ENCODE measurements at places on chromosomes 4 and X.

DNA sequence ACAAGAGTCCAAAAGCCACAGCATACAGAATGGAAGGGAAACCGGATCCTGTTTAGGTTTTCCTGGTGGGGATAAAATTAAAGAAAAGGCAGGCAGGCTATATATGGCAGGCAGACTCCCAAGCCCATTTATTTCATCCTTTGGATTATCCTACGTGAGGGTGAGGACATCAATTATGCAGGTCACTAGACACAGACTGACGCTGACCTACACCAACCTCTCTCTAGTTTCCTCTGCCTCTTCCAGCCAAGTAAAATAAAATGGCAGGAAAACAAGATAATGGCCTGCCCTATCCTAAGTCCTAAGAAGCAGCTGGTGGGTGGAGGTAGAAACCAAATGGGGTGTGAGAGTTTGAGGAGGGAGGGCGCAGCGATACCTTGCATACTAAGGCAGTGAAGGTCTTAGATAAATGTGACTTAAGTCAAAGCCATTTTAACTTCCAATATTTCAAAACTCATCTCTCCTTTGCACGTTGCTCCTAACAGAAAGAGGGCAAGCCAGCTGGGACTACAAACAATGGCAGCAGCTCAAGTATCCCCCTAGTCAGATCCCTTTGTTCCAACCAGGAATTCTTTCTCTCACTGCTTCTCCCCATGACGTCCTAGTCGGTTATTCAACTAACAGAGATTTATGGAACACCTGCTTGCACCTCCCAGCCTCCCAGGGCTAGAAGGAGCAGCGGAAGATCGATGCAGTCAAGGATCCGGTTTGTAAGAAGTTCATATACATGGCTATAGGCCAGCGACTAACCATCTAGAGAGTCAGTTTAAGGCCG lies 72.8 kb downstream of the IRF2 start:
- DNase-seq = no peak

DNA sequence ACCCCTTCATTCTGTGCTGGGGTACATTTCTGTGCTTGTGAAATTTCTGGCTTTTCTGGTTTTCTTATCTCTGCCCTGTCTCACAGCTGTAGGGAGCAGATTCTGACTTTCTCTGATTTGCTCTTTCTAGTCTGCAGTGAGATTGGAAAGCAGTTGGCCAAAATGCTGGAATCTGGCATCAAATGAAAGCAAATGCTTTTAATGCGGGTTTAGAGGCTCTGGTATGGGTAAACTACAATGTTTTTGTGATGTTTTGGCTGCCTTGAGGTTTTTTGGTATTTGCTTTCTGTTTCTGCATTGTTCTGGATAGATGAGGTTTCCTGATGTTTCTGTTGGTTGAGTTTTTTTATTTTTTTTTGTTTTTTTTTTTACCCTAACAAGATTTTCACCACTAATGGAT lies 23.8 kb downstream of the SMIM20 start:
- no peak for DNase-seq

- no peak for DNase-seq
Observed at GRCh38 chrX:79573760-79574159, 206.6 kb upstream of the ITM2A start.

GRCh38 chr4:116180157-116180601 lies 905.2 kb downstream of the TRAM1L1 start:
- DNase-seq = no peak

DNA sequence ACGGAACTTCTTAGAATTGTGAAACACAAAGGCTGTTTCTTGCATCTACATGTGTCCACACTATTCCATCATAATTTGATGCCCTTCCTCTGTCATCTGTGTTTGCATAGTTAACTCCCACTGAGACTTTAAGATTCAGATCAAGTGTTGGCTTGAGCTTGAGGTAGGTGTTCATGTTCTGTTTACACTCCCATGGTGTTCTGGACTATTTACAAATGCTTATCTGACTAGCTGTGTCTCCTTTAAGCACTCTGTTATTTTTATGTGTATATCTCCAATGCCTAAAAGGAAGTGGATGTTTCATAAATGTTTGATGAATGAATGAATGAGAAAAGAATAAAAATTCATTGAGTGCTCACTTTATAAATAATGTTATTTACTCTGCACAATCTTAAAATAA lies 622.7 kb downstream of the RAB28 start:
- DNase-seq = no peak

DNA sequence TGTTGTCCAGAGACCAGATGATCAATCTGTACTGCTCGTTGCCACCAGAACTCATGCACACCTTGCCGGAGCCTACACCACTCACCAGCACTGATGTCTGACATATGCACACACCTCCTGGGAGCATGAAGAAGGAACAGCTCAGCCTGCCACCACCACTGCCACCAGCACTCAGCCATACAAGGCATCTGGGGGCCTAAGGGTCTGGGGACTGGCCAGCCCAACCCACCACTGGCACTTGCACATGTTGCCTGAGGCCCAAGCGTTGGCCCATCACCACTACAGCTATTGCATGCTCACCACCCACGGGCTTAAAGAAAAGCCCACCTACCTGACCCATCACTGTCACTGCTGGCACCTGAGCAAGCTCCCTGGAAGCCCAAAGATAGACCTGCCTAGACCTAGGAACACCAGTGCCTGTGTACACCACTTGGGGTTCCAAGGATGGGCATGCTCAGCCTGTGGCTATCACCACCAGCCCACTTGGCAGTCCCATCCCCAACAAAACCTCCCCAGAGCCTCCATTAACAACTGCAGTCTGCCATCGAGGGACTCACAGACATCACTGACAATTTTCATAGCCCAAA lies 174.3 kb upstream of the GRID2 start:
- DNase-seq = no peak

- DNase-seq = no peak
Observed at GRCh38 chr4:153333874-153334273, 10.6 kb upstream of the MND1 start.

DNA sequence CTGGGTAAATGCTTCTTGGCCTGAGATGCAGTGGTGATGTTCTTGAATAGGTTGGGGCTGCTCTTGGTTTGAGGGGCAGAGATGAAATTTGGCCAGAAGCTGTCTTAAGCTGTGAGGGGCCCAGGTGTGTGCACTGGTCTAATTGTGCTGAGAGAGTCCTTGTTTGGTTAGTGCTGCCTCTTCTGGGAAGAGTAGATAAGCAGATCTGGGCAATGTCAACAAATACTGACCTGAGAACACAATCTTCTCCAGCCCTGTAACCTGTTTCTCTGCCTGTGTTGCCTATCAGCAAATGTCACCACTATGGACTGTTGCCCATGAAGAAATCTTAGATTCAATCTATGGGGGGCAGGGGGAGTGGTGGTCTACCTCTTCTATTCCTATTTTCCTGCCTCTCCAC lies 17.2 kb upstream of the USP27X start:
- DNase-seq = no peak

- no peak for DNase-seq
Observed at GRCh38 chr4:94669672-94670664, 87.8 kb upstream of the BMPR1B start.

- DNase-seq = peak; percentile 55
Observed at GRCh38 chr4:83217721-83218522, 66.7 kb downstream of the COQ2 start.

GRCh38 chrX:147875866-147876596 lies 35.7 kb upstream of the FMR1 start:
- DNase-seq = no peak

GRCh38 chrX:11759172-11759460 lies 1.1 kb downstream of the MSL3 start:
- DNase-seq = no peak

DNA sequence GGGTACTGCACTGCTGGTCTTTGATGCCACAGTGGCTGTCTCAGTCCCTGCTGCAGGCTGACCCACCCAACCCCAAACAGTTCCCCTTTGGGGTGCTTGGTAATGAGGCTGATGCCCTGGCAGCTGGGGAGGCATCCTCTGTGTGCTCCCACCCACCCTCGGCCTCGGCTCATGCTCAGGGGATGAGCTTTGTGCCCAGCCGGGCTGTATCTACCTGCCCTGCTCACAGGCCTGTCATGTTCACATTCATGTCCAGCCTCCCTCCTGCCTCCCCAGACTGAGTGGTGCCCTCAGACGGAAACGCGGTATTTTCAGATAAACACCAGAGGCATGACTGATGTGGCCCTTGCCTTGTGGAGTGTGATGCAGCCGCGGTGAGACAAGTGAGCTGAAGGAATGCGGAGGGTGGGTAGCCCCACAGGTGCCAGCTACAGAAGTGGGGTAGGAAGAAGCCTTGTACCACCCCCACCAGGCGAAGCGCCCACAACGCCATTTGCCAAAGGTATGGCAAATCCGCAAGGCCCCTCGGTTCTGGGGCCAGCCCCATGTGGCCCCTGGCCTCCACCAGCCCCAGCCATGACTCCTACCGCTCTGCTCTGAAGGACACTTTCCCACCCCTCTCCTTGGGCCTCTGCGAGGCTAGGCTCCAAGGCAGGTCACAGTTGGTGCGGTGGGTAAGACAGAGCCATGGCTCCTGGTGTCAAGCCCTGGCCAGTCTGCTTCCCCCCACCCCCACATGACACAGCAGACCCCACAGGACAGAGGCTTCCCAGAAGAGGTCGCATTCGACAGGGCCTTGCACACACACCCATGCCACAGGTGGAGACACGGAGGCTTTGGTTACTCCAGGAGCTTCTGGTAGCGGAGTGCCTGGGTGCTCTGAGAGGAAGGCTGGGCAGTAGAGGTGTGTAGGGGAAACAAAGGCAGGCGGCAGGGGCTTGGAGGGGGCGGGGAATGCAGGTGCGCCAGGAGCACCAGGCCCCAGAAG lies 1.8 kb upstream of the RENBP start:
- DNase-seq = no peak

DNA sequence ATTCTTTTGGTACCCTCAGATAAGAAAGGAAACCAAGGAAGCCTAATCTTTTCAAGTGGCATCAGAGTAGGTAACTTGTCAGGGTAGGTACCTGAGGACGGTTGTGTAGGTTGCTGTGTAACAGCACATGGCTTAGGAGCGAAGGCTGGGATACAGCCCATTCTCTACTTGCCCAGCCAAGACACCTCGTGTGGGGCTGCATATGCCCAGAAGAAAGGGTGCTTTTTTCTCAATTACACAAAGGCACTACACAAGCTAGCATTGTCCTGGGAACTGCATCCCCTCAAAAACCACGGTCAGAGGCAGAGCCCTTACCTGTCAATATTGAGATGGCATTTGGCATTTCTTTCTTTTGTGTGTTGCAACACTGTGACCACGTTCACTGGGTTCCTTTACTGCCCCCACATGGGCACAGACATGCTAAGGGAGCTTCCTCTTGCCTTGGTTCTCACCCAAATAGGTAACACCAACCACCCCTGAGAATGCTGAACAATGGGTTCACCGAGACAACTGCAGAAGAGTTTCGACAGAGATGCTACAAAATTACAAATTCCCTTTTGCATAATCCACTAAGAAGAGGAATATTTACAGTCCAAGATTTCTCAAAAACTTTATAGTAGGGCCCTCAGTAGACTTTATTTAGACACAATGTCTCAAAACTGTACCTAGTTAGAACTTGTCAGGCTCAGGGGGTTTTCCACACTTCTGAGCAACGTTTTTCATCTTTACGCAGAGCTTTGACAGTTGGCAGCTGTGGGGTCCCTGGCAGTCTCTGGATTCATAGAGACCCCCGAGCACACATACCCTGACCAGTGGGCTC lies 35.8 kb upstream of the TNIP3 start:
- no peak for DNase-seq

DNA sequence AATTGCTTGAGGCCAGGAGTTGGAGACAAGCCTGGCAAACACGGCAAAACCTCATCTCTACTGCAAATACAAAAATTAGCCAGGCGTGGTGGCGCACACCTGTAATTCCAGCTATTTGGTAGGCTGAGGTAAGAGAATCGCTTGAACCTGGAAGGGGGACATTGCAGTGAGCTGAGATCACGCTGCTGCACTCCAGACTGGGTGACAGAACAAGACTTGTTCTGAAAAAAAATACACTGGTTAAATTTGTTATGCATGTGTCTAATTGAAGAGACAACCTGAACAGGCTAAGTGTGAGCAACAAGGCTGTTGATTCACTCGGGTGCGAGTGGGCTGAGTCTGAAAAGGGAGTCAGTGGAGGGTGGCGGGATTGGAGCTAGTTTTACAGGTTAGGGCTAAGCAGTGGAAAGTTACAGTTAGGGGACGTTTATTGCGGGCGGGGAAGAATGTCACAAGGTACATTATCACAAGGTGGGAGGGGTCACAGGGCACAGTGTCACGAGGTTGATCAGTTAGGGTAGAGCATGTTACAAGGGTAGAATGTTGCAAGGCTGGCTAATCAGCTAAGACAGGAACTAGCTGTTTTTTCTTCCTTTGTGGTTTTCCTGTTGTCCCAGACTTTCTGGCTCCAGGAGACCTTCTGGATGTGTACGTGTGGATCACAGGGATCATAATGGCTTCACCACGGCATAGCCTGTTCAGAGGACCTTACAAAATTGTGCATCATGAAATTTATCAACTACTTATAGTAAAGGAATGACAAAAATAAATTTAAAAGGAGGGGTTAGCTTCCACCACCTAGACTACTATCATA lies 115.8 kb downstream of the NAA11 start:
- DNase-seq = no peak

- DNase-seq = no peak
Observed at GRCh38 chr4:91990726-91991125, 313.0 kb upstream of the GRID2 start.

DNA sequence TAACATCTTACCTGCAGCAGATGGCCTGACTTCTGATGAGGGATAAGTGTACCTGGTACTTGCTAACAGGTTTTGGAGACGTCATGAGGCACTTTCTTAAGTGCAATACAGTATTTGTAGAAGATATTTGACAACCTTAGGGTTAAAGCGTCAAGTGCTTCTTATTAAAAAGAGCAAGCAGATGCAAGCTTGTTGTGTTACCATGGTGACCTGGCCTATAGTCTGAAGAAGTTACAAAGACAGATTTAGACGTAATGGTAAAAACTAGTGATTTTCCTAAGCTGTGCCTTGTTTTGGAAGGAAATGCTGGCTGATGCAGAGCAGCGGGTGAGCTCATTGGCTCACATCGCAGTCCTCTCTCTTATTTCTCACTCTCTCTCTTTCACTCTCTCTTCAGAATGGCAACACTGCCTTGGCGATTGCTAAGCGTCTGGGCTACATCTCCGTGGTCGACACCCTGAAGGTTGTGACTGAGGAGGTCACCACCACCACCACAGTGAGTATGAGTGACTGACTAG lies 243.6 kb downstream of the ANK2 start:
- no peak for DNase-seq

GRCh38 chr4:155564086-155564485 lies 102.6 kb upstream of the GUCY1A1 start:
- DNase-seq = no peak

Data from stimulated activated CD8-positive, alpha-beta memory T cell treated with anti-CD3 and anti-CD28 coated beads, Interleukin-7, amount 100 ng/mL, for 4 hours (primary cell).